ENCODE measurements at places on chromosomes 3 and 15. TPM values are rescaled to one million over a fixed set of nuclear protein-coding genes. Genes with fewer than 3 reads are reported as not detected.
A peak's percentile ranks its signal among the peaks of the same experiment; 100 is the strongest.

DNA sequence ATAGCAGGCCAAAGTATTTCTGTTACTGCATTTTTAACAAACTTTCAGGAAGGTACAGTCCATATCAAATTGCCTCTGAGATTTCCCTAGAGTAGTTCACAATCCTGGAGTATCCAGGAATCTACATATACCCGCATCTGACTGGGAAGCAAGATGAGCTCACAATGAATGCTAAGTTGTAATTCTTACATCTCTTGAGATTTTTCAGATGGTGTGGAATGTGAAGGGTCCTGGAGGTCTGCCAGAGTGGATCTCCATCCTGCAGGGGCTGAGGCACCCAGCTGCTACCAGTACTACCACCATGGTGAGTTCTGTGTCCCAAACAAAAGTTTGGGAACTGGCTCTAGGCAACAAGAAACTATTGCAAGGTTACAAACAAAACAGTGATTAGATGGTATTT, 156.7 kb upstream of the CCDC54 start:
- no peak for DNase-seq

DNA sequence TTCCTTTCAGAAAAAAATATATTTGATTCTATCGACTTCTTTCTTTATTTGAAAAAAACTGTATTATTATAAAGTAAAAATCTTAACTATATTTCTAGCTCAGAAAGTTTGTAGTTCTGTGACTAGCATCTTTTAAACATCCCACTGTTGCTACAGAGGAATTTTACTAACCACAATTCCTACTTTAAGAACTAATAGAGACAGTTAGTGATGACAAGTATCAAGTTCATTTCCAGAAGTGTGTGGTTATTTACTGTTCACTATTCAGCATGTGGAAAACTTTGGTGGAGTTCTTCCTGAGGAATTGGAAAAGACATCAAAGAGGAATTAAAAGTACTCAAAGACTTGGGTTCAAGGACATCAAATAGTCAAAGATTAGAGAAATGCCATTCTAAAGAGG, 524.1 kb upstream of the CBLB start:
- no peak for DNase-seq

- DNase-seq: peak; percentile 15
Observed at GRCh38 chr3:131794766-131795388, 239.9 kb downstream of the CPNE4 start.

The CEMIP gene
- 2.7 TPM for total RNA-seq

The GCHFR gene
- 30.6 TPM for total RNA-seq

The RTP1 gene
- not detected for total RNA-seq

The CLRN1 gene
- not detected for total RNA-seq
